ENCODE measurements at places on chromosomes 11 and 22.

DNA sequence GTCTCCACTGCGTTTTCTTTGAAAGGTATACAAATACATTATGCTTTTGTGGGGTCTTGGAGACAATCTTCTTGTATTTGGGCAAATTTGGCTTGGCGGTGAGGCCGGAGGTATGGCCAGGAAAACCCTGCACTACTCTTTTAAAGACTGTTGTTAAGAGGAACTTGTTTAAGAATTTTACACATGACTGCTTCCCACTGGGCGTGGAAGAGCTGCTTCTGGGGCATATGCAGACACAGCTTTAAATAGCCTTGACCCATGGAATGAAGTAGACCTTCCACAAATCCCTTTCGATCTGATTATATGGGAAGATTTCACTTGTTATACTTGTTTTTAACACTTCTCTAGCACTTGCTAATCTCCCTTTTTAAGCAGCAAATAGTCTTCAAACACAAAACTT is 453.6 kb downstream of the MN1 start:
- no peak for DNase-seq

DNA sequence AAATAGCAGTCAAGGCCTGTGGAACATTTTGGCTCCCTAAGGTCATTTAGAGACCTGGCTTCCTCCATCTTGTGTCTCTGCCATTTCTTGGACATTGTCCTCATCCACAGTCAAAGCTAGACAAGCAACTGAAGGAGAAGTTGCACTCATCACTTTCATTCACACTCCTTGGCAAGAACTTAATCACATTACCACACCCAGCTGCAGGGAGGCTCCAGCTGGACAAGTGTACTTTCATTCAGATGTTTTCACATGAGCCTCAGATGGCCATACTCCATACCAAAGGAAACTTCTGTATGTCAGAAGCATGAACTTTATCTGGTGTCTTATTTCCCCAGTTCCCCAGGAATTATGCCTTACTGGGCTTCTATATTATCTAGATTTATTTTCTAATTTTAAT is 537.4 kb downstream of the TMEM135 start:
- no peak for DNase-seq

DNA sequence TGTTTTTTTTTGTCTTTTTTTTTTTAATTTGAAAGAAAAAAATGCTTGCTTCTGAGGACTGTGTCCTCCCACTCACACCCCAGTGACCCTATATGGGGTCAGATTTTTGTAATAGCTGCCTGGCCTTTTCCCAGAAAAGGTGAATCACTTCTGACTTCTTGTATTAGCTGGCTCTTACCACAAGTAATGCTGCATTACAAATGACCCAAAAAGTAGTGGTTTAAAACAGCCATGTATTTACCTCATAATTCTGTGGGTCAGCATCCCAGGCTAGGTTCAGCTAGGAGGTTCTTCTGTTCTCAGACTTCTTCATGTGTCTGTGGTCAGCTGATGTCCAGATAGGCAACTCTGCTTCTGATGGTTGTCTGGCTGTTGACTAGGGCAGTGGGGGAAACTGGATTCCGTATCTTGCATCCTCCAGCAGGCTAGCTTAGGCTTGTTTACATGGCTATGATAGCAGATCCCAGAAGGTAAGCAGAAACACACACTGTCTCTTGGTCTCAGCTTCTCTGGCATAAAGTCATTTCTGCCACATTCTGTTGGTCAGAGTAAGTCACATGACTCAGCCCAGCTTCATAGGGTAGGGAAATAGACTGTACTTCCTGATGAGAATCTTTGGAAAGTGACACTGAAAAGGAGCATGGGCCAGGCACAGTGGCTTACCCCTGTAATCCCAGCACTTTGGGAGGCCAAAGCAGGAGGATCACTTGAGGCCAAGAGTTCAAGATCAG is 19.5 kb downstream of the LHFPL7 start:
- no peak for DNase-seq

- DNase-seq, result peak; percentile 97
Measured at GRCh38 chr22:42090596-42091454, at the start of gene NDUFA6. Gene NDUFA6 (minus strand): TSS chr22:42090772. CDS start chr22:42090744, 28 bp downstream.

DNA sequence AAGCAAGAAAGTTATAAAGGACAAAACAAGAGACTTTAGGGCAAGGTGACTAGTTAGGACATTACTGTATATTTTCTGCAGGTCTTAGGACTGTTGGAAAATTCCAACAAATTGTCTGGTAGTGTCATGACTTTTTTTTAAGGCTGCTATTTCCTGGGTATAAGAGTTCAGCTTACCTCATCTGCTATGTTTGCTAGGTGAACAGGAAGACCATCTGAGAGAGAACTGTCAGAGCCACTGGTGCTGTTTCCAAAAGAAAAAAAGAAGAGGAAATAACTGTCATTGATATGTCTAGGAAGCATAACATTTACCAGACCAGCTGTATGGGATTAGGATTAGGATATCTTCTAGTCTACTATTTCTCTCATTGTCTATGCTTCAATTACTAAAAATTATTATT is 26.3 kb upstream of the MTCH2 start:
- DNase-seq, result no peak

Data from stimulated activated CD8-positive, alpha-beta memory T cell treated with anti-CD3 and anti-CD28 coated beads, Interleukin-4, amount 100 ng/mL, for 4 hours (primary cell).